Hematopoietic multipotent progenitor cell treated with erythropoietin and hydrocortisone succinate and interleukin-3 and kit ligand, for 8 days (in vitro differentiated cells): ENCODE measurements at places on chromosomes 12 and 14.

DNA sequence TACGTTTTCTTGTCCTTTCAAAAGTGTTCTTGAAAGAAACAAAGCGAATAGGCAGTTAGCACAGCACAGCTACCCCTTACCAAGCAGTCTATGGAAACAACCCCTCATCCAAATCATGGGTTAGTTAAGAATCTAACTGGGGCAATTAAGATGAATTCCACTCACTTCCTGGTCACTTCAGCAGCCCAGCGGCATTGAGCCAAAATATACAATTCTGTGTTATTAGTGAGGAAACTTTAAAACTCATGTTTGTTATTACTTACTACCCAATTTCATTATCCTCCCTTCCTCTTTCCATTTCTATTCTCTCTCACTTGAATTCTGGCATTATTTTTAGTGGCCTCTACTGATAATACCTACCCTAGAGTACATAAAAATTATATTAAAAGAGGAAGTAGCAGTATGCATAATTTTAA, 121.4 kb downstream of the PPHLN1 start:
- no peak for DNase-seq

GRCh38 chr12:116354950-116355783, 77.7 kb upstream of the MED13L start:
- peak; percentile 13 for DNase-seq

DNA sequence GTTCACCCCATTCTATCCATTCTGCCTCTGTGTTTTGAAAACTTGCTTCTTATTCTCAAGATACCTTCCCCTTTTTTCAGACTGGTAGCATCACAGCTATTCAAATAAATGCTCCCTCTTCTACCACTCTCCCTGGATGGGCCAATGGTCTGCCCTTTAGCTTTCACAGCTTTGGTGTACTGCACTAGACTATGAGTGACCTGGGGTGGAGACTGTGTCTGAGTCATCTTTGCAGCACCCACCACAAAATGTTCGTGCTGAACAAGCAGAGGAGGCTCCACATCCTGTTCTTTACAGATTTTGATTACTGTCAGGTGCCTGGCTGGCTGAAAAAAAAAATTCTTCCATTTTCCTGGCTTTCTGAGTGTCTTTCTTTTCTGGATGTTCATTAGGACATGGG, 1104.1 kb upstream of the TMEM132C start:
- peak; percentile 3 for DNase-seq

GRCh38 chr14:62269204-62269603, 507.0 kb downstream of the SNAPC1 start:
- no peak for DNase-seq

DNA sequence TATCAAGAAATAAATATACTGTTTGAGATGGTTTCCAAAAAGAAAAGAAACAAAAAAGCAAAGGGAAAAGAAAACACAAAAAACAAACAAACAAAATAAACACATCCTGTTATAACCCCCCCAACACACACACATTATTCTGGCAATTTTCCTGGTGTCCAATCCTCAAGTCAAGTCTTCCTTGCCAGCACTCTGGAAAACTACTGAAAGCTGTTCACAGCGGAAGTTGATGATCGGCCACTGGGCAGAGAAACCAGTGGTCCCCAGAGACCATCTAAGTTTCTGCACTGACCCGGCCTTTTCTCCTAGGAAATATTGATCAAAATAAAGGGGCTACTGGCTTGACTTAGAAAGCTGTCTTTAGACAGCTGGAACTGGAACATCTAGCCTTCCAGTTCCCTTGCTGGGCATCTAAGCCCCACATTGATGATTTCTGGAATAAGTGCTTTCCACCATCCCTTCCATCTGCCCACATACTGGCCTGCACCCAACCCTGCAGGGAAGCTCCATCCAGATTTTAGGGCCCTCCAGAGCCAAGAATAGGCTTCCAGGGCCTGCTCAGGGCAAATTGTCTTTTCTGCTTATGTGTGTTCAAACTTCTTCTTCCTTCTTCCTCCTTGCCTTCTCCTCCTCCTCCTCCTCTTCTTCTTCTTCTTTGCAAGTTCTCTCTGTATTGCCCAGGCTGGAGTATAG, 11.6 kb upstream of the PPP1CC start:
- DNase-seq, result no peak

DNA sequence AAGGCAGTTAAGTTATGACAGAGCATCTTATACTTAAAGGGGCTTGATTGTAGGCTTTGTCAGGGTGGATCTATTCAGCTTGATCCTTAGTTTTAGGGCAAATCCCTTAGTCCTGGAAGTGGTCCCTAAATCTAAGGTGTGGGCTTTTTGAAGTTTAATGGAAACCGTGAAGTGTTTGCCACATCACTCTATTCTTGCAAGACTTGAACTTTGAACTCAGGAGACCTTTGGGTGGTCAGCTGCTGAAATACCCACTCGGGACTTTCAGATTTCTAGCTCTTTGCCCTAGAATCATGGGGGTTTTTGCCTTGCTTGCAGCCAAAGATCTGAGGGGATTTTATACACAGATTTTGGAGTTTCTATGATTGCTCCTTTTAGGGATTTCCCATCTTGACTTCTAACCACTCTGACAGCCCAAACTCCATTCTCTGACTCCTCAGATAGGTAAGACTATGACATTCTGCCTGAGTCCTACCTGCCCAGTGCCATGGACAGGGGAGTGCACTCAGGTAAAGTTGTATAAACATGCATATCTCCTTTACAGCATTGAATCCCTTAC, 39.9 kb downstream of the SNAPC1 start:
- no peak for DNase-seq

DNA sequence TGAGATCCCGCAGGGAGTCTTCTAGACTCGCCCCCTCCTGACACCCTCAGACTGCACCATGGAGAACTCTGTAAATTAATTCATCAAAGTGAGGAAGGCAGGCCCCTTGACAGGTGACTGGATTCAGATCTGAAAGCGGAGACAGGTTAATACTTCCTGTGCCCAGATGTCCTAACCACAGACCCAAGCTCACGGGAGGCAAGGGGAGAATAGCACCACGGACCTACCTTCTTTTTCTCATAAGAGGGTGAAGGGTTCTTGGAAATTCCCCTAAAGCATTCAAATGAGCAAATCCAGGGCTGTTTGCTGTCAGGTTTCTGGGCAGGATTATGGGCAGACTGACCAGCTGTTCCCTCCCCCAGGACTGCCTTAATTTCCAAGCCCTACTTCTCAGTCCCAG, 170.0 kb downstream of the ZFP36L1 start:
- no peak for DNase-seq

DNA sequence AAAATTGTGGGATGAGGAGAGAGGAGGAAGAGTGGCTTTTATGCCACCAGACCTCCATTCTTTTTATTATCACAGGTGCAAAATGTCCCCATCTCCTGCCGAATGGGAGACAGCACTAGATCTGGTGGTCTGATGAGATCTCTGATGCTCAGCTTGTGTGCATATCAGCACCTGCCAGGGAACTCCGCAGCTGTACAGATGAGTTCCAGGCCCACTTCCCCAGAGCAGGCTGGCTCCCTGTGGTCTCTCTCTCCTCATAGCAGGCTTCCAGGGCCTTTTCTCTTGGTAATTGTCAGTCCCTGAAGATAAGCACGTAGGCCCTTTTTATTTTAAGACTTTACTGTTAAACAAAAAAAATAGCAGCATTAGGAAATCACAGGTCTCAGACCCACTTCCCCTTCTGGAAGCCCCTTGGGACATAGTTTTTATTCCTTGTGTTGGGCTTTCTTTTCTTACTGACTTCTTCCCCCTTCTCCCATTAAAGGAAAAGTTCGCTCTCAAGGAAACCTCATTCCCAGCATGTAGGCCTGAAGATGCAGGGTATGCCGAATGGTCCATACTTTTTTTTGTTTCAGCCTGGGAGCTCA, 4.5 kb upstream of the TBC1D30 start:
- no peak for DNase-seq

DNA sequence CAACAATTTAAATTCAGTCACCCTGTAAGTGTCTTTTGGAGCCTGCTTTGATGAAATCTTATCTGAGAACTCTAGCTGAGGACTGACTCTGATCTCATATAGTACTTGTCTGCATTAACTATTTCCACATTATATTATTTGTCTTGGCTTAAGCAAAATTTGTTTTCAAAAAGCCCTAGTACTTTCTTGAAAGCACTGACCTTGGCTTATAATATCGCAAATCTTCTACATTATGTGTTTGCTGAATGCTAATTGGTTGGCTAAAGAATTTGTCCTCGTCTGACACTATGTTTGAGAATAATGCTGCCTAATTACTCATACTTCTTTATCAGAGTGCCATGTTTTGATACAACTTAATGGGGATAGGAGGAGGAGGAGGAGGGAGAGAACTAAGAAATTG, 46.9 kb upstream of the FLRT2 start:
- no peak for DNase-seq

GRCh38 chr12:128415036-128415560, 148.1 kb downstream of the TMEM132C start:
- DNase-seq, result no peak

GRCh38 chr14:61553730-61554641, 141.3 kb upstream of the HIF1A start:
- no peak for DNase-seq

- DNase-seq, result peak; percentile 6
These were observed 132.8 kb downstream of the TTLL5 start for GRCh38 chr14:75793806-75794205.

DNA sequence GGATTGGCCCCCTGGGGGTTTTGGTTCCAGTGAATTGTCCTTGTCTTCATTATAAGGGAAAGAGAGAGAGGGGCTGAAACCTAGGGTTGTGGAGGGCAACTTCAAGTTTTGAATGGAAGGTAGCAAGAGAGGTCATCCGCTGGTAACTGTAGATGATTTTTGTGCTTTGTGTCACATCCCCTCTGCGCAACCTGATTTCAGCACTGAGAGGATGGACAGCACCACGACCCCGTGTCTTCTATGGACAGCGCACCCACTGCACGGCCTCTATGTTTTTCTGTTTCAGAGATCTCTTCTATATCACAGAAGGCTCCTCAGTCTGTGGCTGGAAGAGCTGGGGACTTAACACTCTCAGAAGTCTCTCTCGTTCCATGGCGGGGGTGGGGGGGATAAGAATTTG, 127.0 kb upstream of the RPH3A start:
- DNase-seq, result no peak

GRCh38 chr12:39116861-39117260, 211.5 kb upstream of the CPNE8 start:
- DNase-seq, result no peak

- no peak for DNase-seq
These were observed 47.1 kb upstream of the GZMB start for GRCh38 chr14:24681056-24681455.
